RKO (cell line): ENCODE measurements at places on chromosomes 12 and 14.

DNA sequence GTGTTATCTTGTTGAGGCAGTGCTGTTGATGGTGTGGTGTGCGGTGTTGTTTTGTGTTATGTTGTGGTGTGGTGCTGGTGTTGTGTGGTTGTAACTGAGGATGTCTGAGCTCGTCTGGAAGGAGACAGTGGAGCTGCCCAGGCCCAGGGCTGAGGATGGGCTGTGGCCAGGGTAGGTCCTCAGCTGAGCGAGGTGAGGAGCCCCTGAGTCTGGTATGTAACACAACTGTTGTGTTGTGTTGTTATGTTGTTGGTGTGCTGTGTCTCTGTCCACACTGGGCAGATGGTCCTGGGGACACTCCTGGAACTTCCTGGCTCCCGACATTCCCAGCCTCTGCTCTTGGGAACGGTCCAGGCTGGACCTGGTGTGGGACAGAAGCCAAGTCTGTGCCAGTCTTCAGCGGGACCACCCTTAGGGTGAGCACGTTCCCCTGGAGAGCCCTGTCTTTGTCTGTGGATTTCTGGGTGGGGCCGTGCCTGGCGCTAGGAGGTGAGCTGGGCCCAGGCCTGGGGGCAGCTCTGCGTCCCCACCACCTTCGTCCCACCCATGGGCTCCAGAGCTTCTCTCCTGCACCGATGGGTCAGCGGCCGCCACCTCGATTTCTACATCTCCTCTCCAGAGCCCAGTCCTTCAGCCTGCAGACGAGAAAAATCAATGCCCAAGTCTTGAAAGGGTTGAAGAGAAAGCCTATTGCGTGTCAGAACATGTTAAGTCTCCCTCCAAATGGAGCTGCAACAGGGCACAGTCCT is 27.4 kb upstream of the SFSWAP start:
- no peak for DNase-seq

DNA sequence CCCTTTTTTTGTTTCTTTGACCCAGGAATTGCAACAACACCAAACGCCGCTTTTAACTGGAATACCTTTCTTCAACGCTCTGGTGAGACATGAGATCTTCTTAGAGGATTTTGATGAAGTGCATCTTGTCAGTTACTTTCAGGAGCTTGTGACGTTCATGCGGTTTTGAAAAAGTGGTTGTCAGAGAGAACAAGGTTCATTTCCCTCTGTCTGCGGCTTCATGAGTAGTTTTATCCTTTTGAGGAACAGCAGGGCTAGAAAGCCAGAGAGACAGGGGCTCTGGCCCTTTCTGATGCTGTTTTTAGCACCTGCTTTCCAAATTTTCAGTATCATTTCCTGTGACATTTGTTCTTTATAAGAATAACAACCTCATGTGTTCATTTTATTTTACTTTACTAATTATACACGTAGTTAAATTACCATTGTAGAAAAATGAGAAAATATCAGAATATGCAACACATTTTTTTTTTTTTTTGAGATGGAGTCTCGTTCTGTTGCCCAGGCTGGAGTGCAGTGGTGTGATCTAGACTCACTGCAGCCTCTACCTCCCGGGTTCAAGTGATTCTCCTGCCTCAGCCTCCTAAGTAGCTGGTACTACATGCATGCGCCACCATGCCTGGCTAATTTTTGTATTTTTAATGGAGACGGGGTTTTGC is 61.8 kb downstream of the GLT1D1 start:
- no peak for DNase-seq

DNA sequence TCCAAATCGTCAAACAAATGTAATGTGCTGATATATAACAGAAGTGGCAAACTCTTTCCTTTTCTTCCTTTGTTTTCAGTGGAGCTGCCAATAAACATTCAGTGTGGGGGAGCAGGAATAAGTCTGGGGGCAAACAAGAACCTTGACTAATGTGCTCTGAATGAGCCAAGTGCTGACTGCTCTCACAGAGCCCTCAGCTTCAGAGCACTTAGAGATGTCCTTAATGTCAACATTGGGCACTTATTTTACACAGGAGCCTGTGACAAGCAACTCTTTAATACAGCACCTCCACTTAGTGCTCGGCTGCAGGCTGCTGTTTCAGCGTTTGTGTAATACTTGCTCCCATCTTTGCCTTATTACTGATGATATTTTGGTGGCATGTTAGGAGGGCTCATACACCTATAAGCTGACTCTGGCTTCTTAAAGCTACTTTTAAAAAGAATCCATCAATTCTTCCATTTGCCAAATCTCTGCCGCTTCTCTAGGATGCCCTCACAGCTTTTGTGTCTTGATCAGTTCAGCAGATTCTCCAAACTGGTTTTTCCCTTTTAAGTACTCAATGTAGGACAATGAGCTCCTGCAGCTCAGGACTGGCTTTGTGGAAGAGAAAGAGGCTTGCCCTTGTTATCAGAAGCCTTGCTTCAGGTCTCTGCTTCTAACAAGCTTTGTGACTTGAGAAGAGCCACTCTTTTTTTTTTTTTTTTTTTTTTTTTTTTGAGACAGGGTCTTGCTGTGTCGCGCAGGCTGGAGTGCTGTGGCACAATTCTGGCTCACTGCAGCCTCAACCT is 206.6 kb downstream of the MON2 start:
- DNase-seq: no peak

GRCh38 chr12:124395284-124395752 is 100.4 kb downstream of the RFLNA start:
- DNase-seq: no peak

DNA sequence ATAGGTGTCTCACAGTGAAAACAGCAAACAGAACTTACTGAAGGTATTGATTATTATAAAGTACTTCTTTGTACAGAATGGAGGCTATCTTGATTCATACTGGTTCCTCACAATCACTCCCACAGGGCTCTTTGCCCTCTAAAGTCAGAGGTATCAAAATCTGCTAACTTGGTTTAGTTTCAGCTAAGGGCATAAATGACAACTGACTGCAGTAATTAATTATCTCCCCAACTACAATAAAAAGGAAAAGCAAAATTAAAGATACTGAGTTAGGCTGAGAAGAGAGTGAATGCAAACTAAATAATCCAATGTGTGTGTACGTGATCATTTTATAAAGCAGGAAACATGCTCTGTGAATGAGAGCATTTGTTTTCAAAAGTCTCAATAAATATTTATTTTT is 338.7 kb downstream of the ACSS3 start:
- DNase-seq: no peak

DNA sequence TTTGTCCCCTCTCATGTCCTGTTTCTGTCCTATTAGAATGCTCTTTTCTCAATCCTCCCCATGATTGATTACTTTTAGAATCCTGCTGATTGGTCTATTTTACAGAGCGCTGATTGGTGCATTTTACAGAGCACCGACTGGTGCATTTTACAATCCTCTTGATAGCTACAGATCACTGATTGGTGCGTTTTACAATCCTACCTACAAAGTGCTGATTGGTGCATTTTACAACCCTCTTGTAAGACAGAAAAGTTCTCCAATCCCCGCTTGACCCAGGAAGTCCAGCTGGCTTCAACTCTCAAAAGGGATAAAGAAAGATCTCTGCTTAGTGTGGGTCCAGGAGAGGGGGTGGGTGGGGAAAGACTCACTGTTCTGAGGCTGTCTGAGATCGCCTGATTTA is 71.3 kb downstream of the DHRS2 start:
- no peak for DNase-seq

DNA sequence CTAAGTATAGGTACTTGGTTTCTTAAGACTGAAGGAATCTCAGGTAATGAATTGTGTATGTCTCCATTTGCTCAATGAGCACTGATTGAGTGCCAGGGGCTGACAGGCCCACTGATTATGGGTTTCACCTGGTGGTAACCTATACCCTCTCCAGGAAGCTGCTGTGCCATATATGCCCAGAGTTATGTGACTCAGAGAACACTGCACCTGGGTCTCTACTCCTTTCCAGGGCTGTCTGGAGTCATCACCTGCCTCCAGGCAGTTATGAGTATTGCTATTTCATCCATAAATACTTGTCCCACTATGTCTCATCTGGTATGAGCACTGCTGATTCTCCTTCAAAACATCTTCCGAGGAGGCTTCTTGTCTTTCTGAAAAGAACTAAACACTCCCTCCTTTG is 692.9 kb downstream of the BCL11B start:
- no peak for DNase-seq

GRCh38 chr12:124470139-124470538 is 97.3 kb downstream of the NCOR2 start:
- no peak for DNase-seq

- DNase-seq: no peak
Measured at GRCh38 chr12:1189163-1189562, 198.1 kb downstream of the ERC1 start.

DNA sequence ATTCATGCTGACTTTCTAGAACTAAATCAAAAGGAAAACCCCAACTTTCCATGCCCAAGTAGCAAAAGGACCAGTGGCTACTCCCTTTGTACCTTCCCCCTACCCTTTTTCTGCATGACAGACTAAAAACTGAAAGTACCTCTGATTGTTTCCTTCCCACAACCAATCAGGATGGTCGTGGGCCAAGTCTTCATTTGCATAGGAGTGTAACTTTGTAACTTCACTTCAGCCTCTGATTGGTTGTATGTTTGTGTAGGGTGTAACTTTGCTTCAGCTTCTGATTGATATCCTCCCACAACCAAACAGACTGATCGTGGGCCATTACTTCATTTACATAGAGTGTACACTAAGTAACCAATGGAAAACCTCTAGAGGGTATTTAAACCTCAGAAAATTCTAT is 96.5 kb downstream of the DENND5B start:
- DNase-seq: no peak

- no peak for DNase-seq
Measured at GRCh38 chr14:77318006-77318553, 2.6 kb downstream of the POMT2 start.

DNA sequence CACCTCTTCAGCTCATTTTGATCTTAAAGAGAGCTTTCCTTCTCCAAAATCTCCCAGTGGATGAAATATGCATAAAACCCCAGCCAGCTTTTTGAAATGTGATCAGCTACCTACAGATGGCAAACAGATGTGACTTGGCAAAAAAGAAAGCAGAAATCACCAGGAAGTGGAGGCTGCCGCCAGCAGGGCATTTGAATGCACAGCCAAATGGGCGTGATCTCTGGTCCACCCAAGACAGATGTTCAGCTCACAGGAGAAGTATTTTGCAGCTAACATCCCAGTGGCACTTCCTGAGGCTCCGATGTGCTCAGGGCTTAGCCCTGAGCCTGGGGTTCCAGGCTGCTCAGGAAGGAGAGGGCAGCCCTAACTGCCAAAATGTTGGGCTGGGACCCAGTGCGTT is 78.3 kb downstream of the LGMN start:
- DNase-seq: no peak

DNA sequence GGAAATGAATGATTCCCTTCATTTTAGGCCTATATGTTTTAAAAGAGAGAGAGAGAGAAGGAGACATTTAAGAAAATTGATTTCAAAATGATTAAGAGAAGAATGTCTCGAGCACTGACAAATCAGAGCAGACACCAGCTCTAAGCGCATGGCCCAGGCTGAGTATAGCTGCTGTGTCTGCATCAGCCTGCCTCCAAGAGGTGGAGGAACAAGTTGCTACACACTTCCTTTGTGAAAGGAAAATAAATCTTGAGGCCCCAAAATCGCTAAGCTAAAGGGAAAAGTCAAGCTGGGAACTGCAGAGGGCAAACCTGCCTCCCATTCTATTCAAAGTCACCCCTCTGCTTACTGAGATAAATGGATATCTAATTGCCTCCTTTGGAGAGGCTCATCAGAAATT is 728.7 kb upstream of the TMEM132C start:
- DNase-seq: no peak

- DNase-seq: no peak
Measured at GRCh38 chr12:113684908-113685782, 213.5 kb upstream of the LHX5 start.

- DNase-seq: peak; percentile 31
Measured at GRCh38 chr14:36773558-36773957, 111.9 kb downstream of the PAX9 start.

DNA sequence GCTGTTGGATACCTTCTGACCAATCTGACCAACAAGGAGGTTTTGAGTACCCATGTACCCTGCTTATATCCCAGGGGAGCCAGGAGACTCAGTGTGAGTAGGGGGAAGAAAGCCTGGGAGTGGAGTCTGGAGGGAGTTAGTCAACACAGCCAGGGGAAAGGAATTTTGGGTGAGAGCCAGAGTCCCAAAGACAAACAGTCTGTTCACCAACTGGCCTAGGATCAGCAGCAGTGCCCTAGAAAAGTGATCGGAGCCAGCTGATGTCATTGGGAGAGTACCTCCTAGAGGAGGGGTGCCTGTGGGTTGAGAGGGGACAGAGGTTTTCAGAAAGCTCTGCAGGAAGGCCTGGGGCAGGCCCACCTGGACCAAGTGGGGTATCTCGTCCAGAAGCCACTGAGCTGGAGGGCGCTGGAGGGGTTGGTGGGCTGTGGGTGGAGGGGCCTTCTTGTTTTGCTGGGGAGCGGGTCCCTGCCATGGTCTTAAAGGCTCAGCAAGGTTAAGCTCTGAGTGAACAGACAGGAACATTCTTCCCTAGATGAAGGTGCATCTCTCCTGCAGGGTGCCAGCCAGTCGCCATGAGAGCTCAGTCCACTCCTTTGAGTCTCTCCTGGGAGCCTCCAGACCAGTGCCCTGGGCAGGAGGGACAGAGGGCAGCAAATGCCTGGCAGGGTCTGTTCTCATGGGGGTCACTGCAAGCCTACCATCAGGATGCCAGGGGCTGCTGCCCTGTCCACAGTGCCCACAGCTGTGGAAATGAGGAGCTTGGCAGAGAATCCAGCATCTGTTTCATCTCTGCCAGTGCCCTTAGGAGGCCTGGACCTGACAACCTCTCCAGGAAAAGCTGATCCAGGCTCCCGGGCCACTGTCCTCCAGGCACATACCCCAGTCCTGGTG is 63.6 kb downstream of the CHGA start:
- DNase-seq: no peak

GRCh38 chr14:99755629-99756603 is 37.3 kb upstream of the EML1 start:
- DNase-seq: peak; percentile 74

GRCh38 chr12:102567031-102567985 is 86.9 kb upstream of the IGF1 start:
- no peak for DNase-seq

GRCh38 chr14:80378084-80378690 is 166.9 kb upstream of the DIO2 start:
- DNase-seq: no peak

GRCh38 chr12:118841588-118841987 is 139.8 kb upstream of the SRRM4 start:
- DNase-seq: no peak
